Stimulated activated CD8-positive, alpha-beta memory T cell treated with anti-CD3 and anti-CD28 coated beads, Interleukin-7, amount 100 ng/mL, for 1 hour (primary cell): ENCODE measurements at places on chromosomes 6 and 20.

DNA sequence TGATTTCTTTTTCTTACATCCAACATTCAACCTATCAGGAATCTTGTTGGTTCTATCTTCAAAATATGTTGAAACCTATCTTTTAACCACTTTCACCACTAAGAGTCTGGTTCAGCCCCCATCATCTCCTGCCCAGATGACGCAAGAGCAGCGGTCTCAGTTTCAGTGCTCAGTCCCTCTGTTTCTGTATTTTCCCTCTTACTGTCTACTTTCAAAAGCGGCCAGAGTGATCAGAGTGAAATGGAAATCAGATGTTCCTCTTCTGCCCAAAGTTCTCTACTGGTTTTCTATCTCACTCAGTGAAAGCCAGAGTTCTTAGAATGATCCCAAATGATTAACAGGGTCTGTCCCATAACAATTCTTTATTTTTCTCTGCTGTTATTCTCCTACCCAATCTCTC lies 147.9 kb upstream of the PDE7B start:
- DNase-seq, result no peak

DNA sequence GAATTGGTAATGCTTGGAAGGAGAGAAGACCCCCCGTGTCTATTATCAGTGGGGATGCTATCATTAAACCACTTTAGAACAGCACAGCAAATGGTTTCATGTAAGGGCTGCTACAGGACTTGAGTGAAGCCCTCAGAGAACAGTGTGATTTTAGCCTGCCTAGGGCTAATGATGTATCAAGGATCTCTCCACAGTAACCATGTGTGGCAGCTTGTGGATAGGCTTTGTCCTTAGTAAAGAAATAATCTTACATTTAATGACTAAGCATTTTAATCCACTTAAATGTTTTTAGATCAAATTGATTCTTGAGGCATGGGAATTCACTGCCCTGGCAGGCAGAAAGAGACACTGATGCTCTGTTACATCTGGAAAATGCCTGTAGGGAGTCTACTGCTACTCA lies 495.1 kb downstream of the NKAIN2 start:
- no peak for DNase-seq

DNA sequence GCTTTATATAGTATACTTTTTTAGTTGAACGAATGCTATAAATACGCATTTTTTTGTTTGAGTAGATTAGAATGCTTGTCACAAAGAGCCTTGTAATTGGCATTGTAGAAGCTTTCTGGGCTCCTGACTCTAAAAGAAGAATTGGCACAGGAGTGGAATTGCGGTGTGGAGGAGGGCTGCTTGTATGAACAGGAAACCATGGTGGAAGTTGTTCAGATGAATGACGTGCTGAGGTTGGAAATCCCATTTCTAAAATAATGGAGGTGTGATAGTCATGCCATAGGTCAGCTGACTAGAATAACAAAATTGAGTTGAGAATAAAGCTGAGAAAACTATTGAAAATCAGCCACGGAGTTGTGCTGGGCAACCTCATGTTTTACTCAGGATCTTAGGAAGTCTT lies 174.9 kb downstream of the QKI start:
- no peak for DNase-seq

DNA sequence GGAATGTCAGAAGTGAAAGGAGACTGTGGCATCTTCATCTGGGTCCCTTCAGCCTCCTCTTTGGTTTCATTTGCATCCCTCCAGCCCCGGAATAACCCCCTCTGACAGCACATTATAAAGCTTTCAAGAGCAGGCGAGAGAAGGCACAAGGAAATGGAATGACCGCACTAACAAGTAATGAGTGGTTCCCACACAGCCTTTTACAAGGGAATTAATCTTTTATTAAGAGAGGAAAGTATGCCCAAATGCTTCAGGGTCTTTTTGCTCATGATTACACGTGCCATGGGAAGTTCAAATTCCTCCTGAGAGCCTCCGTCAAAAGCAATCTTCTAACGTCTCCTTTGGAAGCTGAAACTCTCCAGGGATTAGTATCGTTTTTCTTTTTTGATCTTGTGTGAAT lies 347.0 kb downstream of the BTBD3 start:
- DNase-seq, result no peak

DNA sequence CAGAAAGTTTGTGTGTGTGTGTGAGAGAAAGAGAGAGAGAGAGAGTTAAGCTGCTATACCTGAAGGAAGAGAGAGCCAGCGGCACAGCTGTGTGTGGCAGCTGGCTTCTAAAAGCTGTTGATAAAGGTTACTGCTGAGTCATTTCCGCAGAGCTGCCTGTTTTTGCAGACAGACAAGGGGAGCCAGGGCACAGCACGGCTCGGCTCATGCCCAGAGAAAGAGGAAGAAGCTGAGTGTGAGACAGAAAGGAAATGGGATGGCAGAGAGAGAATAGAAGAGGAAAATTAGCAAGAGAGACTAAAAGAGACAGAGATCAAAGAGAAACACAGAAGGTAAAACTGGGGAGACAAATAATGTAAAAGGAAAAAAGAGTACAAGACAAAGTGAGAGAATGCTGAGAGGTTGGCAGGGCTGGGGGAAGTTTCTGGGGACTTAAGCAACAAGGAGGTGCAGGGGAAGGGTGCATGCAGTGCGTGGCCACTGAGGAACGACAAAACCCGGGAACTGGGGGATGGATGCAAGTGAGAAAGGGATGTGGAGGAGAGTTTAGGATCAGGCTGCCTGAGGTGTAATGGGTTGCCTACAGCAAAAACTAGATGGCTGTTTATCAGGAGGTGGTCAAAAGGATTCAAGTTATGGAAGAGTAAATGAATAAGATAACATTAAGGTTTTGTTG lies 22.7 kb downstream of the HLA-A start:
- peak; percentile 49 for DNase-seq
